ENCODE measurements at places on chromosomes 2 and 18. TPM values are rescaled to one million over a fixed set of nuclear protein-coding genes. Genes with fewer than 3 reads are reported as not detected.

GRCh38 chr18:50131591-50131990, 63.4 kb downstream of the MYO5B start:
- no peaks in the 10 kb centered on the region for H3K27me3 ChIP-seq
- H3K36me3 ChIP-seq = no peaks in the 10 kb centered on the region
- H3K27ac ChIP-seq = no peak overlapping the region
- H3K4me3 ChIP-seq = no peak overlapping the region
- H3K4me1 ChIP-seq = no peaks in the 10 kb centered on the region
- no peak for DNase-seq

DNA sequence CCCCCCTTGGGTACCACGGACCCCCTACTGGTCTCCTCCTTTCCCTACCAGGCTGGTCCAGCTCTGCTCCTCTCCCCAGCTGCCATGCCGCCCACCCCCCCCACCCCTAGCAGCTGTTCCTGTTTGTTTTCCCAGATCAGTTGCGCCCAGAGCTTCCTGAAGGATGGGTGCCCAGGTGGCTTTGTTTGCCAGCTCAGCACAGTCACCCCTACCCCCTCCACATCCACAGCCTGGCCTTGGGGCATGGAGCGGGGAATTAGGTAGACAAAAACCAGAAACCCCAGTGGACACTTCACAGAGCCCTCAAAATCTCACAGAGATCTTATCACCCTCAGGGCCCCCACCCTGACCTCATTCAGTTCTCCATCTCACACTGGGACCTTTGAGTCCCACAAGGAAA, 3.7 kb upstream of the CRYBA2 start:
- peaks cover 32% of the 10 kb centered on the region for H3K4me1 ChIP-seq
- H3K27me3 ChIP-seq = peaks cover 26% of the 10 kb centered on the region
- DNase-seq = no peak
- no peak overlapping the region for H3K27ac ChIP-seq
- no peaks in the 10 kb centered on the region for H3K36me3 ChIP-seq

GRCh38 chr2:103179798-103180197, 418.0 kb downstream of the TMEM182 start:
- H3K4me3 ChIP-seq = no peak overlapping the region
- no peaks in the 10 kb centered on the region for H3K4me1 ChIP-seq
- no peak overlapping the region for H3K27ac ChIP-seq
- no peaks in the 10 kb centered on the region for H3K27me3 ChIP-seq
- no peaks in the 10 kb centered on the region for H3K36me3 ChIP-seq
- no peak for DNase-seq

ALPG gene
- total RNA-seq = not detected

GRCh38 chr2:17757321-17757720, 3.4 kb downstream of the GEN1 start:
- no peak for DNase-seq
- no peaks in the 10 kb centered on the region for H3K27me3 ChIP-seq
- no peaks in the 10 kb centered on the region for H3K36me3 ChIP-seq
- no peak overlapping the region for H3K4me3 ChIP-seq
- H3K4me1 ChIP-seq = peaks cover 15% of the 10 kb centered on the region

IL36A gene
- total RNA-seq = not detected

CCDC68 gene
- total RNA-seq = 18.4 TPM

TBC1D8 gene
- total RNA-seq = 47.4 TPM

DNA sequence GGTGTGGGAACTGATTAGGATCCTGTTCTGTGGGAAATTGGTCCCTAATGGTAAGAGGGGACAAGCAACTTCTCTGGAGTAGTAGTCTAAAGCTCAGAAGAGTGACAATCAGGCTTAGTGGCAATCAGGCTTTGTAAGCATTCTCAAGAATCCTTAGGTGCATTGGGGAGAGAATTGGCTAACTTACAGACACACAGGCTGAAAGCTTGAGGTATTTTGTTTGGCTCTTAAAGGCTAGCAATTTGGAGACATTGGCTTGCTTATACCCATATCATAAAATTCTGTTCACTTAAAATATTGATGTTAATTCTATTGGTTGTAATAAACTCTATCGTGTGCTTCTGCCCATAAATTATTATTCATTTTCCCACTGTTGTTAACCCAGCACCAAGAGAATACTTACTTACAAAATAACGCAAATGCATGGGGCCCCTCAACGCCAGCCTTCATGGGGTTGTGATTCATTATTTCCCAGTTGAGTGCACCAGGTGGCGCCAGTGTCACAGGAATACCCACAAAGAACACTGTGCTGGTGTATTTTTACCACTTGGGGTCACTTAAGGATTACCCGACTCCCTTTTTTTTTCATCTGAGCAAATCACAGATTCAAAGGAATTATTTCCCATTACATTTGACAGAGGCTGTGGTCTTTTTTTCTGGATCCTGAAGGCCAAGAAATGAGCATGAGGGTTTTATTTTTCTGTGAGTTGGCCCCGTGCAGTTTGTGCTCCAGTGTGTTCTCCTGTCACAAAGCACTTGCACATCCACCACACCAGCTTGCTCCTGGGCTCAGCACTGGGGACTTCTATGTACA, 45.5 kb downstream of the DDX1 start:
- no peaks in the 10 kb centered on the region for H3K27me3 ChIP-seq
- no peak overlapping the region for H3K27ac ChIP-seq
- DNase-seq = peak; percentile 24
- no peak overlapping the region for H3K4me3 ChIP-seq

DNA sequence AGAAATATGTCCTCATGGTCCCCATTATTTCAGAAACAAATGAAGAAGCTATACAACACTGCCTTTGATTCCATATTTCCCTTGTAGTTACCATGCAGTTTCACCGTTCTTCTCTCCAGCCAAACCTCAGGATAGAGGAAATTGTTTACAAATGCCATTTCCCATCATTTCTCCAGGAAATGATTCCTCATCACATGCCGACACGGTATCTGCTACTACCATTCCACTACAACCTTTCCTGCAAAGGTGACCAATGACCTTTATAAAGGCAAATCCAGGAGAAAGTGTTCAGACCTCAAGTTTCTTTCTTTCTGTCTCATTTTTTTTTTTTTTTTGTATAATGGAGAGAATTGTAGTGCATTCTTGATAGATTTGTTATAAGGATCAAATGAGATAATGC, 460.8 kb upstream of the CDH20 start:
- no peaks in the 10 kb centered on the region for H3K36me3 ChIP-seq
- H3K27ac ChIP-seq = no peak overlapping the region
- H3K4me1 ChIP-seq = peaks cover 8% of the 10 kb centered on the region
- no peak overlapping the region for H3K4me3 ChIP-seq

DNA sequence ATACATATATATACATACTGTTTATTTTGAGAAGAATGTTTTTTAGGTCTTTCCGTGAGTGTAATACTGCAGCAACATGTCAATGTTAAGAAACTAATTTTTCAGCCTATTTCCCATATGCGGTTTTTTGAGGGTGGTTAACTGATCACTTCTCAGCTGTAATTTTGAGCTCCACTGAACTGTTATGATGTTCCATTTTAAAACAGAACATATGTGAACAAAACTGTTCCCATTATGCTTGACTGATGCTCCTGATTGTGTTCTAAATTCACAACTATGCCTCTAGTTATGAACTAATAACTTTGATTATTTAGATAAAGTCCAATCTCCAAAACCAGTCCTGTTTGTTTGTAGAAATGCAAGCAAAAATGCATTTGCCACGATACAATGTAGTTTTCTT, 511.2 kb upstream of the FSIP2 start:
- no peaks in the 10 kb centered on the region for H3K27me3 ChIP-seq
- no peak overlapping the region for H3K4me3 ChIP-seq
- no peak for DNase-seq
- H3K4me1 ChIP-seq = no peaks in the 10 kb centered on the region

ZC3H8 gene
- total RNA-seq = 5.3 TPM

DNA sequence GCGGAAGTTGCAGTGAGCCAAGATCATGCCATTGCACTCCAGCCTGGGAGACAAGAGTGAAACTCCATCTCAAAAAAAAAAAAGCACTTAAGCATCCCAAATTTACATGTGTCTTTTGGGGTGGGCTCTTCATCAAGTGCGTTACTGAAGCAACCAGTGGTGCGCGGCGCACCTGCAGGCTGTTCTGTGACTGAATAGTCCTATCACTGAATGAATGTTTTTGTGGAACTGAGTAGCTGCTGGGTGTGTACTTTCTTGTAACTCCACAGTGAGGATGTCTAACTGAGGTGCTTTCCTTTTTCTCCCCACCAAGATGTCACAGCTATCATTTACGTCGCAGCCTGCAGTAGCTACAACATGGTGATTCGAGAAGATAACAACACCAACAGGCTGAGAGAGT, 17.0 kb downstream of the CHMP1B start:
- no peak for DNase-seq
- H3K27ac ChIP-seq = no peak overlapping the region
- H3K36me3 ChIP-seq = no peaks in the 10 kb centered on the region
- no peak overlapping the region for H3K4me3 ChIP-seq

DNA sequence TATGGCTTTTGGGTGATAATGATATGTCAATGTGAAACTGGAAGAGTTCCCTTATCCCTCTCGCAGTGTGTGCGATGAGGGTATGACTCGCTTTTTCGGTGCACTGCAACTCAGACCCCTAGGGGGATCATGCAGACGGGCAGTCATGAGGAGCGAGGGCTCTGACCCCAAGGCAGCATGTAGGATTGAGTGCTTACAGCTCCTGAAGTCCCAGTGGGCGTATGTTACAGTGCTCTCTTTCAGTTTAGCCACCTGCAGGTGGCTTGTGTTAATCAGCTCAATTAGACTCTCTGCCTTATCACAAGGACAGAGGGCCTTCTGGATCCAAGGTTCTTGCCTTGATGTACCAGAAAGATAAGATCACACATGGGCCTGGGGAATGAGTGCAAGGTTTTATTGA, 1269.9 kb upstream of the GYPC start:
- H3K4me1 ChIP-seq = no peaks in the 10 kb centered on the region
- H3K36me3 ChIP-seq = no peaks in the 10 kb centered on the region
- no peaks in the 10 kb centered on the region for H3K27me3 ChIP-seq
- no peak overlapping the region for H3K27ac ChIP-seq
- H3K4me3 ChIP-seq = no peak overlapping the region

TMEM178A gene
- 6.5 TPM for total RNA-seq

DNA sequence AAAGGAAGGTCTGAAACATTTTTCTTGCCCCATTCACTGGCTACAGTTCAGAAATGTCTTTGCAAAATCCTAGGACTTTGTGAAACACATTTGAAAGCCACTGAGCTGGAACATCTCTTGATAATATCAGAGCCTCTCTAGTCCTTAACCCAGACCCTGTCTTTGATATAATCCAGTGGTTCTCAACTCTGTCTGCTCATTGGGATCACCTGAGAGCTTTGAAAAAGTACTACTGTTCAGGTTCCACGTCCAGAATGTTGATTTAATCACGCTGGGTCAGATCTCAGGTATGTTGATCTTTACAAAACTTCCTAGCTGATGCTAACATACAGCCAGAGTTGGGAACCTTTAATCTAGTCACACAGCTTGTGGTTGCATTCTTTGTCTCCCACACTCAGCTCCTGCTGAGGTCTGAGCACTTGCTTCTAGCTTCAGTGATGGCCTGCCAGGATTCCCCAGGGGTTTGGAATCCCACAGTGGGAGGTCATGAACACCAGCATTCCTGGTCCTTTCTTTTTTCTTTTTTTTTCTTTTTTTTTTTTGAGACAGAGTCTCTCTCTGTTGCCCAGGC, 262.7 kb downstream of the SETBP1 start:
- H3K27me3 ChIP-seq = no peaks in the 10 kb centered on the region
- no peak overlapping the region for H3K4me3 ChIP-seq
- H3K4me1 ChIP-seq = peaks cover 12% of the 10 kb centered on the region
- no peaks in the 10 kb centered on the region for H3K36me3 ChIP-seq
- H3K27ac ChIP-seq = no peak overlapping the region

- no peaks in the 10 kb centered on the region for H3K4me1 ChIP-seq
- DNase-seq = no peak
- H3K36me3 ChIP-seq = no peaks in the 10 kb centered on the region
These were observed 7.3 kb upstream of the TPO start for GRCh38 chr2:1405967-1406366.

UGT1A9 gene
- not detected for total RNA-seq

TBR1 gene
- not detected for total RNA-seq

DNA sequence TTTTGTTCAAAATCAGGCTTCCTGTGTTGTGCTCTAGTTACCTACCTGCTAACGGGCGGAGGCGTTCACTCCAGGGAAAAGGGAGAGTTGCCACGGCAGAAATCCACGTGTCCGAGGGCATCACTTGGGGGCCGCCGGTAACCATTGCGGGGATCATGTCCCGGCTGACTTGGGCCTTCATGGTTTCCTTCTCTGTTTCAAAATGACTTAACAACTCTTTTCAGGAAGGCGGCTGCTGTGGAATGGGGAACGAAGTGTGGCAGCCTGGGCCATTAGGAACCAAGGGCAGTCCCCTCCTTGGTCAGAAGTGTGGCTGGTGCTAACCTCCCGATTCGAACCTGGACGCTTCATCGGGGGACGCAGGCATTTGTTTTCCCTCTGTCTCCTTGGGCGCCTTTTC, 56.8 kb downstream of the INPP5D start:
- no peak overlapping the region for H3K4me3 ChIP-seq
- no peak for DNase-seq
- H3K27ac ChIP-seq = no peak overlapping the region
- H3K27me3 ChIP-seq = no peaks in the 10 kb centered on the region
- H3K36me3 ChIP-seq = no peaks in the 10 kb centered on the region

TLX2 gene
- total RNA-seq = not detected

DNA sequence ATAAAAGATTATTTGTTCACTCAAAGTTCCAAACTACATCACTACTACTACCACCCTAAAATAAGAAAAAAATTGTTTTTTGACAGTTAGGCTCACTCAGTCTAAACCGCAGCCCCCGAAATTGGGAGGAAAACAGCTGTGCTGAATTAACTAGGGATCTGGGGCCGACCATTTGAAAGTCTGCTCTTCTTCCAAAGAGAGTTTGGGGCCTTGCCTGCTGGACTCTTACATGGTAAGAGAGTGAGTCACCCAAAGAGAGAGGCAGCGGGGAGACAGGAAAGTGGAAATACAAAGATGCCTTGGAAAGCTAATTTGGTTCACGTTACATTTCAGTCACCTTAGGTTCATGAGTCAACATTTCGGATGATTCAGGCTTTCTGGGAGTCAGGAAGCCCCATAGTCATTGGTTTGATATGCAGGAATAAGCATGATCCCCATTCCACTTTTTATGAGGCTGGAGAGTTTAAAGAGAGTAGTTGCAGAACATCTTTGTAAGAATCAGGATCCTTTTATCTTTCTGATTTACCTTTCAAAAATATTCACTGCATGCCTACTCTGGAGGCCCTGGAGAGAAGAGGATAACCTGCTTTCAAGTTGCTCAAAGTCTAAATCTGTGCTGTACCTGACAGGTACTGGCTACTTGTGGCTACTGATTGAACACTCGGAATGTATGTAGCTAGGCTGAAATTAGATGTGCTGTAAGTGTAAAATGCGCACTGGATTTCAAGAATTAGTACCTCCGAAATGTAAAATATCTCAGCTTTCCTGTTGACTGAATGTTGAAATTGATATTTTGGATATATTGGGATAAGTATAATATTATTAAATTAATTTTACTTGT, 995 bp upstream of the RTN4 start:
- DNase-seq = peak; percentile 69
- H3K4me3 ChIP-seq = peak overlapping the region; percentile 96
- peaks cover 28% of the 10 kb centered on the region for H3K4me1 ChIP-seq
- no peaks in the 10 kb centered on the region for H3K27me3 ChIP-seq
- H3K36me3 ChIP-seq = no peaks in the 10 kb centered on the region

GRCh38 chr2:172600557-172601008, 44.7 kb downstream of the PDK1 start:
- DNase-seq = no peak
- no peaks in the 10 kb centered on the region for H3K36me3 ChIP-seq
- H3K4me3 ChIP-seq = no peak overlapping the region
- H3K27me3 ChIP-seq = no peaks in the 10 kb centered on the region
- H3K27ac ChIP-seq = no peak overlapping the region

- H3K27ac ChIP-seq = no peak overlapping the region
- H3K27me3 ChIP-seq = no peaks in the 10 kb centered on the region
- no peak for DNase-seq
- H3K4me1 ChIP-seq = peaks cover 17% of the 10 kb centered on the region
- no peaks in the 10 kb centered on the region for H3K36me3 ChIP-seq
These were observed 1.8 kb downstream of the REL start for GRCh38 chr2:60882971-60883753.

Data from thoracic aorta (tissue), 2 donors.